ENCODE measurements at places on chromosomes 7 and 10.

GRCh38 chr10:44950326-44951225 lies 9.0 kb upstream of the RASSF4 start:
- no peaks in the 10 kb centered on the region for H3K27me3 ChIP-seq
- H3K4me1 ChIP-seq, result peaks cover 5% of the 10 kb centered on the region
- no peak overlapping the region for H3K4me3 ChIP-seq

DNA sequence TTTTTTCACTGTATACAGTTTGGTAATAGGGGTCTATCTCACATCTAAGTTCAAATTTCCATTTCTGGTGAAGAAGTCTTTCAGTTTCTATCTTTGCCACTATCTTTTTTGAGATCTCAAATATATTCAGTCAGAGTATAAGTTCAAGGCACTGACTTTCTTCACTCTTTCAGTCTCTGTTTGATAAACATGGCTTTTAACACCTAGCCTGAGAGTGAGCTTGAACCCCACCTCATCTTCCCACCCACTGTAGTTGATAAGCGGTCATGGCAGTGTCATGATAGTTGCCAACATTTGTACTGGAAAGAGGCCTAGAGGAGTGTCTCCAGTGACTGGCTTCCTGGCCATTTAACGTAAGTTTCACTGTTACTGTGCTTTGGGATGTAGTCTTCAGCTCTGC lies 41.2 kb upstream of the AGR3 start:
- H3K4me3 ChIP-seq, result no peak overlapping the region
- DNase-seq, result no peak
- H3K36me3 ChIP-seq, result no peaks in the 10 kb centered on the region
- no peak overlapping the region for H3K27ac ChIP-seq
- peaks cover 38% of the 10 kb centered on the region for H3K4me1 ChIP-seq

- no peak overlapping the region for H3K27ac ChIP-seq
- no peak for DNase-seq
- H3K27me3 ChIP-seq, result no peaks in the 10 kb centered on the region
- no peak overlapping the region for H3K4me3 ChIP-seq
Observed at GRCh38 chr7:40655426-40655825, 520.6 kb downstream of the SUGCT start.

- peaks cover 39% of the 10 kb centered on the region for H3K4me1 ChIP-seq
- no peak overlapping the region for H3K27ac ChIP-seq
- H3K4me3 ChIP-seq, result no peak overlapping the region
- DNase-seq, result no peak
Observed at GRCh38 chr7:44561962-44562621, 11.6 kb downstream of the DDX56 start.

DNA sequence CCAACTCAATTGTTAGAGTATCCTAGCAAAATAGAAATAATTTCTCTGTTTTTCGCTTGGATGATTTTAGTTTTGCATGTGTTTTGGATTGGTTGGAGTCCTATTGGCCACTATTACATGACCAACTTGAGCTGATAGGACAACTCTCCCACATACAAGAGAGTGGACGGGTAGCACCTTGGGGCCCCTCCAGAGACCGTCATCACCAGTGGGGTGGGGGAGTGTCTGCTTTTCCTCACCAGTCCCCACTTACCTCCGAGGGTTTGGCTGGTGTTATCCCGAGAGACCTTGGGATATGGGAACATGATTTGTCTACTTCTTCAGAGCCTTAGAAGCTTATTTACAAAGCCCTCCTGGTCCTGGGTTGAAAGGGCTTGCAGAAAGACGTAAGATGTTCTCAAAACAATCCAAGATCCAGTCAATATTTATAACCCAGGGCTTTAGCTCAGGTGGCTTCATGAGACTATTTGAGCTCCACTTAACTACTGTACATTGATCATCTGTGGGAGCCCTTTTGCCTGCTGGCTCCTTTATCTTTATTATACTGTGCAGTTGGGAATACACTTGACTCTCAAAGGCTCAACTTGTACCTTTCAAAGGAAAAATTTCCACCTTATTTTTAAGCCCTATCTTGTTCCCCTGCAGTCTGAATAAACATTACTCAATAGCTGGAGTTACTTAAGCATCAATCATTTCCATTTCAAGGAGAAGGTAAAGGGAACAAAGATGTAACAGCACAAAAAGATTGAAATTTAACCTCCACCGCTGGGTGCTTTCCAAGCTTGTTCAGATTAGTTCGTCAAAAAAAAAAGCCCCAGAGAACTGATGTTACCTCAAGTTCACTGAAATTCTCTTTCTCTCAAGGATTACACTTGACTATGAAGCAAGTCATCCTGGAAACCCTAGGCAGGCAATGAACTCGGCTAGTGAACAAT lies 119.7 kb downstream of the WDR11 start:
- H3K36me3 ChIP-seq, result no peaks in the 10 kb centered on the region
- no peaks in the 10 kb centered on the region for H3K27me3 ChIP-seq
- H3K4me1 ChIP-seq, result peaks cover 29% of the 10 kb centered on the region
- H3K27ac ChIP-seq, result no peak overlapping the region
- H3K4me3 ChIP-seq, result no peak overlapping the region

GRCh38 chr10:62610649-62611229 lies 193.8 kb upstream of the ADO start:
- no peaks in the 10 kb centered on the region for H3K27me3 ChIP-seq
- no peak for DNase-seq
- H3K36me3 ChIP-seq, result no peaks in the 10 kb centered on the region
- no peak overlapping the region for H3K27ac ChIP-seq
- H3K4me3 ChIP-seq, result no peak overlapping the region

GRCh38 chr7:154837622-154838021 lies 165.3 kb downstream of the PAXIP1 start:
- peaks cover 5% of the 10 kb centered on the region for H3K27me3 ChIP-seq
- H3K36me3 ChIP-seq, result no peaks in the 10 kb centered on the region
- no peak overlapping the region for H3K27ac ChIP-seq
- no peaks in the 10 kb centered on the region for H3K4me1 ChIP-seq
- H3K4me3 ChIP-seq, result no peak overlapping the region

DNA sequence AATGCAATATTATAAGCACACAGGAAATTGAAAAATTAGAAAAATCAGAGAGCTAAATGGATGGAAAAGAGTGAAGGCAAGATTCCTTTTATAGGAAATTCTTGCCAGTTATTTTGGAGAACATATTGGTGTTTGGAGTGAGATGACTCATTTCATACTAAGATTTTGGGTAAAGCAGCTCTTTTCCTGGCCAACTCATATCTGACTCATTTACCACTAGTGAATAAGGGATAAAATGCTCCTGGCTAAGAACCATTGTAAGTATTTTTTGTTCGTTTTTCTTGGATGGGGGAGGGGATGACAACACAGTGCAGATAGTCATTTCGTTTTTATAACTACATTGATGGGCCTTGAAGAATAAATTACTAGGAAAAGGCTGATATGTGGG lies 139.3 kb downstream of the TWIST1 start:
- no peak for DNase-seq
- no peaks in the 10 kb centered on the region for H3K36me3 ChIP-seq
- H3K4me3 ChIP-seq, result no peak overlapping the region
- H3K27me3 ChIP-seq, result no peaks in the 10 kb centered on the region
- no peak overlapping the region for H3K27ac ChIP-seq

GRCh38 chr7:45582136-45582749 lies 8.1 kb downstream of the ADCY1 start:
- no peaks in the 10 kb centered on the region for H3K4me1 ChIP-seq
- H3K36me3 ChIP-seq, result no peaks in the 10 kb centered on the region
- no peak overlapping the region for H3K4me3 ChIP-seq
- H3K27me3 ChIP-seq, result no peaks in the 10 kb centered on the region

DNA sequence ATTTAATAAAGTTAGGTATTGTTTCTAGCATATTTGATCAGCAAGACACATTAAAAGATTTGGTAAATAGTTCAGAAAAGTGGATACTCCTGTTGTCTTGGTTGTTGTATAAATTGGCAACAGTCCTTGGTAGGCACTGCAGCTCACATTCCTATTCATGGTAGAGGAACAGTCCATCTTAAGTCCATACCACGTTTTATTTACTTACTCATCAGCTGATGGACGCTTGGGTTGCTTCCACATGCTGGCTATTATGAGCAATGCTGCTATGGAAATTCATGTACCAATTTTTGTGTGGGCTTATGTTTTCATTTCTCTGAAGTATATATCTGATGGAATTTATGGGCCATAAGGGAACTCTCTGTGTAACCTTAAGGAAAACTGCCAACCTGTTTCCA lies 43.3 kb downstream of the C10orf120 start:
- H3K4me1 ChIP-seq, result no peaks in the 10 kb centered on the region
- H3K4me3 ChIP-seq, result no peak overlapping the region
- H3K27ac ChIP-seq, result no peak overlapping the region
- H3K36me3 ChIP-seq, result no peaks in the 10 kb centered on the region

- H3K27me3 ChIP-seq, result no peaks in the 10 kb centered on the region
- no peak overlapping the region for H3K4me3 ChIP-seq
- H3K36me3 ChIP-seq, result no peaks in the 10 kb centered on the region
- no peak for DNase-seq
Observed at GRCh38 chr10:66180581-66181318, 745.1 kb upstream of the LRRTM3 start.

DNA sequence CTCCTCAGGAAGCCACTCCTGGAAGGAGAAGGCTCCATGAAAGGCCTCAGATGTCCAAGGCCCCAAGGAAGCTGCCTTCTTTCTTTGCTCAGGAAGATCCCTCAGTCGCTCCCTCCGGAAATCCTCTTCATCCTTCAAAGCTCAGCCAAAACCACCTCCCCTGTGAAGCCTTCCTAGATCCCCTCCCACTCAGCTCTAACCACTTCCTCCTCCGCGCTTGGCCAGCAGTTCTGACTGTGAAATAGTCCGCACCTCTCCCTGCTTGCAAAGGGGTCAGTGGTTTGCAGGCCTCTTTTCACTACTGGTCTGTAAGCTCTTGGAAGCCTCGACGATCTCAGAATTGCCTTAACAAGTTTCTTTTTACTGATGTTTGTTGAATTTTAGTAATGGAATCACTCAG lies 23.9 kb downstream of the PYROXD2 start:
- peak overlapping the region; percentile 36 for H3K27ac ChIP-seq
- H3K36me3 ChIP-seq, result no peaks in the 10 kb centered on the region
- H3K4me1 ChIP-seq, result peaks cover 16% of the 10 kb centered on the region
- H3K27me3 ChIP-seq, result no peaks in the 10 kb centered on the region
- no peak for DNase-seq
- H3K4me3 ChIP-seq, result no peak overlapping the region

DNA sequence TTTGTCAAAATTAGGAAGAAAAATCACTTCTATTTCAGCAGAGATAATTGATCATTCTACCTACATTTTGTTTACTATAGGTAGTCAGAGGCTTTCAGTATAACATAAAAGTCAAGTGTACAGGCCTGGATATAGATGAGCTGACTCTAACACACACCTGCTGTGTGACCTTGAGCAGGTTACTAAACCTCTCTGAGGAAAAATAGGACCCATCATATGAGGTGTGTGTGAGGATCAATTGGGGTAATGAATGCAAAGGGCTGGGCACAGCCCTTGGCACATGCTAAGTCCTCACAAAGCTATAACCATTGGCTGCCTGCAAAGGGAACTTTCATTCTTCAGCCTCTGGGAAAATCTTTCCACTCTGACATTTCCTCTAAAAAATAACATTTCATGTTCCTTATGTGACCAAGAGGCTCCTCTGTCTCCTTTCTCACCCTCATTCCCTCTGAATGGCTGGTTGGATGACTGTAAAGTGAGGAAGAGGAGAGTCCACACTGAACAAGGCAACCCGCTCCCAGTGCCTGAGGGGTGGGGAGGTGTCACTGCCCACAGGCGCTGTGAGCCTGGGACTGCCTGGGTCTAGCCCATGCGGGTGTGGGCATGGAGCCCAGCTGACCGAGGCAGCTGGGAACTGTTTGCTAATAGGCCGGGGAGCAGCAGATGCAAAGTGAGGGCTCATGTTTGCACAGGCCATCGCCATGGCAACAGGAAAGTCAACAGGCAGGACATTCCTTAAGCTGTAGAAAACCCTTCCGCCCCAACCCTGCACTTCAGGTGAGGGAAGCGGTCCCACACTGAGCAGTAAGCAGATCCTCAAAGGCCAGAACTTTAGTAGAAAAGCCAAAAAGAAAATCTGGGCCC lies 36.8 kb downstream of the MYOF start:
- peaks cover 44% of the 10 kb centered on the region for H3K36me3 ChIP-seq
- DNase-seq, result peak; percentile 43
- H3K27ac ChIP-seq, result peak overlapping the region; percentile 92
- H3K4me3 ChIP-seq, result no peak overlapping the region

DNA sequence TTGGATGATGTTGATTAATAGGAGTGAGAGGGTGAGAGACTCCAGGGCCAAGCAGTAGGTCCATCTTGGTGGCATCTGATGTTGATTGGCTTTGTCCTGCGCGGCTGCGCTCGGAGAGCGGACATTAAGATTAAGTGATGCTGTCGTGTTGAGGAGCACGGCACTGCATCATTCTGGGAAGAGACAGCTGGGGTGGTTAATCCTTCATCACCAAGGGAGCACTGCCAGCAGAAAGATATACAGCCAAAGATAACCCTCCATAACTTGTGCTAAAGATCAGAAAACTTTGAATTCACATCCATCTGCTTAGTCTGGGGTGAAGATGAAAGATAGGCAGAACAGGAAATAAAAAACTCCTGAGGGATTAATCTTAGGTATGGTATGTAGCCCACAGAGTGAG lies 208.3 kb downstream of the LRMDA start:
- no peak overlapping the region for H3K4me3 ChIP-seq
- no peaks in the 10 kb centered on the region for H3K4me1 ChIP-seq
- H3K27me3 ChIP-seq, result no peaks in the 10 kb centered on the region

DNA sequence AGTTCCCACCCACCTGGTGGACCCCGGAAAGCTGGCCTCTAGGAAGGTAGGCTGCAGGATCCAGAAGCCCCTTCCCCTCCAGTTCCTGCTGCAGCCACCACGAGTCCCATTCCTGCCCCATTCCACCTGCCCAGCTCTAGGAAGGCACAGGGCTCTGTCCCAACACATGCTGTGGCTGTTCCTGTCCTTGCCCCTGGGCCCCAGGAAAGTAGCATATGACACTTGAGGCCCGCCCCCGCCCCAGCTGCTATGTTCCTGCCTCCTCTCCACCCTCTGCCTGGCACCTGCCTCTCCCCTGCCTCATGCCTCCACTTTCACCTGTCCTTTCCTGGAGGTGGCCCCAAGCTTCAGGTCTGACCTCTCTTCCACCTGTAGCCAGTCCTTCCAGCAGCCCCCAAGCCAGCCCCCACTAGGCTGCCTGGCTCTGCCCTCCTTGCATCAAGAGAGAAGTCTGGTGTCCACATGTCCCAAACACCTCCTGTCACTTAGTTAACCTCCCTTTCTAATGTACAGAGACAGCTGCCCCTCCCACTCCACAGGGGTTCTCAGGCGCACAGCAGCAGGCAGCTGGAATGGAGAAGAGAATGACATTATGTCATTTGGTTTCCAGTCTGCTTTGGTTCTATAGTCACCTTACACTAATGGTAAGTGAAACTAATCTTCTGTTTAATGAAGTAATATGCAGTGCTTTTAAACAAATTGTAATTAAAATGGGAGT lies 22.7 kb downstream of the YKT6 start:
- H3K36me3 ChIP-seq, result no peaks in the 10 kb centered on the region
- H3K27me3 ChIP-seq, result peaks cover 35% of the 10 kb centered on the region
- no peak overlapping the region for H3K27ac ChIP-seq
- H3K4me3 ChIP-seq, result no peak overlapping the region

GRCh38 chr10:104424719-104425118 lies 71.1 kb downstream of the CFAP58 start:
- H3K4me1 ChIP-seq, result no peaks in the 10 kb centered on the region
- no peaks in the 10 kb centered on the region for H3K27me3 ChIP-seq
- DNase-seq, result no peak
- H3K27ac ChIP-seq, result no peak overlapping the region
- no peak overlapping the region for H3K4me3 ChIP-seq

GRCh38 chr7:149023662-149024061 lies 4.6 kb downstream of the PDIA4 start:
- no peak for DNase-seq
- H3K27me3 ChIP-seq, result no peaks in the 10 kb centered on the region
- no peaks in the 10 kb centered on the region for H3K36me3 ChIP-seq
- H3K27ac ChIP-seq, result no peak overlapping the region

- H3K27me3 ChIP-seq, result no peaks in the 10 kb centered on the region
- no peaks in the 10 kb centered on the region for H3K36me3 ChIP-seq
- no peaks in the 10 kb centered on the region for H3K4me1 ChIP-seq
- no peak for DNase-seq
Observed at GRCh38 chr7:2290877-2291276, 23.4 kb downstream of the SNX8 start.

Measured in esophagus squamous epithelium (tissue), 5 donors.